ENCODE measurements at places on chromosomes 16 and 17.

DNA sequence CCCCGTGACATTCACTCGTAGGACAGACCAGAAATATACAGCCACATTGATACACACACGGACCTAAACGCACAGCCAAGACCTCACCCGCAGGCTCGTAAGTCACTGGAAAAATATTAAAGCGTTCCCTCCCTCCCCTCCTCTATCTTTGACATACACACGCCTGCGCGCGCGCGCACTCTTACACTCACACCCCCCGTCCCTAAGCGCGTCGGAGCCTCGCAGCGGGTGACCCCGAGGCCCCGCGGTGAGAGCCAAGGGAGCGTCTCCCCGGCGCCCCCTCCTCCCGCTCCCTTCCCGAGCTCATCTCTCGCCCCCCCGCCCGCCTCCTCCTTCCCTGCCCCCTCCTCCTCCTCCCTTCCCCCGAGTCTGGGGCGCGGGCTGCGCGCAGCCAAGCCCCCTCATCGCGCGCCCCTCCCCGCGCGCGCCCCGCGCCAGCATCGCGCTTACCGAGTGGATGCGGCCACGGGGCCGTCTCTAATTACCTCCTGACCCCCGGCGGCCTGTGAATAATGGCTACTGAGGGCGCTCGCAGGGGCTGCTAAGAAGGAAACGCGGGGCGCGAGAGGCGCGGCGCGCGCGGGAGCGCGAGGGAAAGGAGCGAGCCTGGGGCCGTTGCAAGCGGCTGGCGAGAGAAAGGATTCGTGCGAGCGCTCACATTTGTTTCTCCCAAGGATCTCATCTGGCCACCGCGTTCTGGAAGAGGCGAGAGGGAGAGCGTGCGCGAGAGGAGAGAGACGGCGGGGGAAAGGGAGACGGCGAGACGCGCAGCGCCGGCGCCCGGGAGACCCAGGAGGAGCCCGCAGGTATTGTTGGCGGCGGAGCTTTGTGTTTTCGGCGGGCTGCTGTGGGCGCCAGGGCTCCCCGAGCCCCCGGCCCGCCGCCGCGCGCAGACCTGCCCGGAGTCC, 42.4 kb downstream of the RAI1 start:
- DNase-seq = no peak

GRCh38 chr17:81252326-81252986, 13.3 kb downstream of the NDUFAF8 start:
- DNase-seq = no peak

- no peak for DNase-seq
Observed at GRCh38 chr17:68199837-68200688, 47.8 kb upstream of the AMZ2 start.

DNA sequence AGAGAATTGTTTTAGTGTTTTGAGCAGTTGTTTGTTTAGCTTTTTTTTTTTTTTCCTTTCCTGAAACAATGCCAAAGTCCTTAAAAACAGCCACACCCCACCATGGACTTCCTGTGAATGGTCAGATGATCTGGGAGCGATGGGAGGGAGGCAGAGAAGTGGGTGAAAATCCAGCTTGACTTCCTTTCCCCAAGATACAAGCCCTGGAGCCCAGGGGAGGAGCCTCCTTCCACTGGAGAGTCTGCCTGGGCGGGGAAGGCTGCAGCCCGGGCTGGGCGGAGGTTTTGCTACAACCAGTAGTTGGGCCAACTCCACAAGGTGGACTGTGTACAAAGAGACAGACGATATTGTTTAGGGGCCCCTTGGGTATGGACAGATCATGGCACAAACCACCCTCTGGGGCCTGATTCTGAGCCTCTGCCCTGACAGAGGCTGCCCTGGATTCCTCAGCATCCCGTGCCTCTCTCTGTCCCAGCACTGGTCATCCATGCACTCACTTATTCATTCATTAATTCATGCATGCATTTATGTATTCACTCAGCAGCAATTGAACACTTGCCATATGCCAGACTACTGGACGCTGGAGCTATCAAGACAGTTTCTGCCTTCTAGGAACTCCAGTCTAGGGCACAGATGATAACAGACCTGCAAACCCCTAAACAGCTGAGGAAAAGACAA, 29.8 kb downstream of the WSB1 start:
- DNase-seq = no peak

- no peak for DNase-seq
Observed at GRCh38 chr17:69506489-69506888, 92.0 kb downstream of the MAP2K6 start.

Data from effector CD4-positive, alpha-beta T cell (primary cell).